ENCODE measurements at places on chromosomes 11 and 22. TPM values are rescaled to one million over a fixed set of nuclear protein-coding genes. Genes with fewer than 3 reads are reported as not detected.

OR5B21 gene
- not detected for total RNA-seq

OR10A2 gene
- not detected for total RNA-seq

DNA sequence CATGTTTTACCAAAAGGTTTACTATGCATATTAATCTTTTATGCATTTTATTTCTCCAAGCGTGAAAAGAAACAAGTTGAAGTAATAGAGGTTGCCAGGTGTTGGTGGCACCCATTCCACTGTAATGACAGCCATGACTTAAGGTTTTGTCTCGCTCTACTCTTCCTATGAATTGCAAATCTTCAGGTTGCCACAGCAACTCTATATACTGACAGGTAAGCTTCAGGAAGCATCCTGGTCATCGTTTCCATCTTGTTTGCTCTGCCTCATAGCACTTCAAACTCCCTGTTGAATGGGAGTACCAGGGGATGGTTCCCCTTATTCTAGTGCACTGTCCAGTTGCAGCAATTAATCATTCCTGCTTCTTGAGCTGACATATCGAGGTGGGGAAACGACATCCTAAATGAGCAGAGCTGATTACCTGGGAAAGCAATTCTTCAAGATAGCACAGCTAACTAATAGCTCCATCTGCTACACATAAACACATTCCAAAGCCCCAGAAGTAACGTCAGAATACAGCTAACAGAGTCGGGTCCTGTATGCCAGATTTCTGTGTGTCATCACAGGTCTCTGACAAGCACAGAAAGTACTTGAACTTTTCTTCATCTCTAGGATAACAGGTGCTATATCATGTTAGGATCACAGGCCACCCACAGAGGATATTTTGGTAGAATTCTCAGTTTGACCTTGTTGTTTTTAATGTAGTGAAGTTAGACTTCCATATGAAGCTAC lies 80.3 kb downstream of the CADM1 start:
- no peak for DNase-seq

GRCh38 chr11:4495487-4495886 lies 13.0 kb downstream of the OR52K1 start:
- peak; percentile 24 for DNase-seq

All from bronchial epithelial cell (primary cell).